ENCODE measurements at places on chromosomes 6 and 20.

DNA sequence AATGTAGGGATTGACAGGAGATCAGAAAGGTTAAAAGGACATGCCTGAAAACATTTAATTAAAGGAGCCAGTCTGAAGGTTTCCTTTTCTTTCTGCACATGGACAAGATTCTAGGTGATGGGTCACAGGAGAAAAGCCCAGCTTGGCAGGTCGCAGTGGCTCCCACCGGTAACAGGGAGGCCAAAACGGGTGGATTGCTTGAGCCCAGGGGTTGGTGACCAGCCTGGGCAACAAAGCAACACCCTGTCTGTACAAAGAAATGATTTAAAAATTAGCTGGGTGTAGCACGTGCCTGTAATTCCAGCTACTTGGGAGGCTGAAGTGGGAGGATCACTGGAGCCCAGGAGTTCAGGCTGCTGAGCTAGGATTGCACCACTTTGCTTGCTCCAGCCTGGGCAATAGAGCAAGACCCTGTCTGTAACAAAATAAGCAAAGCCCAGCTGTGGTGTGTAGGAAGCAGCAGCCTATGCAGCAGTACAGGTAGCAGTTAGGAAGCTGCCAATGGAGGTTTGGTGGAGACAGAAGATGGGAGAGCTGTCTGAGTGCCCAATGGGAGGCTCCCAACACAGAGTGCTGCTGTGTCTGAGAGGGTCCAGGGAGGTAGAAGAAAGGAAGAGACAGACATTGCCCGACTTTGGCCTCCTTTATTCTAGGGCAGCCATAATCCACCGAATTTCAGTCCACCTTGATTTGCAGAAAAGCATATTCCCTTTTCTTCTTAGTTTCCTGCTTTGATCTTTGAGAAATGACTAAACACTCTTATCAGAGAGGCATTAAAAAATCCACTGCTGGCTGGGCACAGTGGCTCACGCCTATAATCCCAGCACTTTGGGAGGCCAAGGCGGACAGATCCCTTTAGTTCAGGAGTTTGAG, 7.1 kb upstream of the AP5S1 start:
- DNase-seq: no peak

GRCh38 chr6:44058617-44059358, 68.5 kb downstream of the MRPL14 start:
- peak; percentile 95 for DNase-seq

- peak; percentile 35 for DNase-seq
Measured at GRCh38 chr6:154721460-154721859, 11.8 kb upstream of the SCAF8 start.

- no peak for DNase-seq
Measured at GRCh38 chr6:141394565-141395051, 738.1 kb upstream of the GJE1 start.

- no peak for DNase-seq
Measured at GRCh38 chr6:76876922-76877553, 586.3 kb downstream of the HTR1B start.

GRCh38 chr6:108685970-108686369, 125.3 kb downstream of the FOXO3 start:
- DNase-seq: no peak

Data from GM04503 (cell line).